H4 (cell line): ENCODE measurements at places on chromosomes 5 and 9. TPM values are rescaled to one million over a fixed set of nuclear protein-coding genes. Genes with fewer than 3 reads are reported as not detected.
A peak's percentile ranks its signal among the peaks of the same experiment; 100 is the strongest.

The C7 gene
- 1.3 and 4.0 TPM in 2 replicates for total RNA-seq

The ABO gene
- not detected in 2 replicates for total RNA-seq

The TSLP gene
- 0.99 and 1.1 TPM in 2 replicates for total RNA-seq

The KIF4B gene
- 0.02 TPM in 1 of 2 replicates, not detected in the other for total RNA-seq

The CLK4 gene
- total RNA-seq: 7.7 and 9.3 TPM in 2 replicates

- no peak for DNase-seq
Measured at GRCh38 chr5:137693307-137693950, 42.5 kb downstream of the KLHL3 start.

DNA sequence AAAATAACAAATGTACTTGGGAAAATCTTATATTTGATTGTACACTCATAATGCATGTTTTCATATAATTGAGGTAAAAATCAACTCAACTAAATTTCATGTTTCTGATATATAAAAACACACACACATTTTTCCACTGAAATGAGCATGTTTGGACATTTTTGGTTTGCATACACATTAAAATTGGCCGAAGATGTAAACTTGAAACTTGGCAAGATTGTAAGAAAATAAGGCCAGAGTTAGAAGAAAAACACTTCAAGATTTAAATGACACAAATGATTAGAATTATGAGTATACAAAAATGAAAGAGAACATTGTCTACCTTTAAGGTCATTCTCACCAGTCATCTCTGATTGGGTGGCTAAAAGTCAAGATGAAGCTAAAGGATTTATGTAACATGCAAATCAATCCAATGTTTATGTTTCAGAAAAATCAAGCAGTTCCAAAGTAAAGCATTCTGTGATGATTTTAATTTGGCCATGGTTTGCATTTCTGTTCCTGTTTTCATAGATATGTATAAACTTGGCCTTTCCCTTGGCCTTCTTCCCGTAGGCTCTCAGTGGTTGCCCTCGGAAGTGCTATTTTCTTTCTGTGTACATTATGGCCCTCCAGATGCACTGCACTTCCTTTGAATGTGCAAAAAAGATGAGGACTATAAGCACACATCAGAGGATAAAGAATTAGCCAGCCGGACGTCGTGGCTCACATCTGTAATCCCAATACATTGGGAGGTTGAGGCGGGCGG, 1105.4 kb upstream of the DMAC1 start:
- no peak for DNase-seq

DNA sequence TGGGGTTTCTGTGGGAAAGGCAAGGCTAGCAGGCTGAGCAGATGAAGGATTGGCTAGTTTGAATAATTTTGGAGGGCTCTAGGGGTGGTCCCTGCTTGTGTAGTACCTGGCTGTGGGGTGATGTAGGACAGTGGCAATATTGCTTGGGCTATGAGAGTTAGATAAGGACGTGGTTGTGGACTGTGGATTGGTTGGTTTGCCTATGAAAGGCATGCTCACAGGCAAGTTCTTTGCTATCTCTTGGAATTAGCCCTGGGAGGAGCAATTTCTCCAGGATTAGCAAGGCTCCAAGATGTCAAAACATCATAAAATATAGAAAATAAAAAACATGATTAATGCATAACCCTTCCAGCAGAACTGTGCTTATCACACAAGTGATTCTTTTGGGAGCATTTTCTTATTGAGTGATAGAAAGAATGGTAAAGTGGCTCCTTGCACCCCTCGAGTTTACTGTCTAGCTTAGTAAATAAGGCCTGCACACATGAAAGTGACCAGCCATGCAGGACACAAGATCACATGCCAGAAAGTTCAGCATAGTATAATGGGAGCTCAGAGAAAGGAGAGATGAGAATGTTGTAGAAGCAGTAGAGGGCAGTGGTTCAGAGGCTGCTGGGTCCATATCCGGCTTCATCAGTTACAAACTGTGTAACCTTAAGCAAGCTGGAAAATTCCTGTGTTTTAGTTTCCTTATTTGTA, 13.8 kb downstream of the AOPEP start:
- no peak for DNase-seq

GRCh38 chr5:55771175-55771655, 33.4 kb downstream of the DDX4 start:
- DNase-seq: no peak

GRCh38 chr5:77777281-77777892, 1.2 kb upstream of the TBCA start:
- no peak for DNase-seq

- DNase-seq: no peak
Measured at GRCh38 chr9:71778085-71778484, 9.8 kb upstream of the CEMIP2 start.

- DNase-seq: peak; percentile 57
Measured at GRCh38 chr9:129487658-129488483, 133.0 kb downstream of the C9orf50 start.

GRCh38 chr5:171639205-171639621, 146.4 kb upstream of the SMIM23 start:
- no peak for DNase-seq

DNA sequence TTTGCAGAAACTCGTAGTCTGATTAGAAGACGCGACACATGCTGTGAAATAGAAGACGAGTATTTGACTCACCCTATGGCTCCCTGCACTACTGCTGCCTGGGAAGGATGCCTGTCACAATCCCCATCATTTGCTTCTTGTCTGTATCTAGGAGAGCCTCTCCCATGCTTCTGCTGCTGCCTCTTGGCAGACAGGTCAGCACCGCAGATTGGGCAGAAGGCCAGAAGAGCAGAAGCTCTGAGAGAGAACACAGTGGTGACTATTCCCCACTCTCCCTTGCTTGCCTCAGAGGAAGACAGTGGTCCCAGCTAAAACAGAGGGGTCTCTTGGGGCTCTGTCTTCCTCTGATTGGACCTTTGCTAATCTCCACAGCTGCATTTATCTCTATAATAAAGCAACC, 84.0 kb upstream of the SMIM32 start:
- DNase-seq: peak; percentile 21

DNA sequence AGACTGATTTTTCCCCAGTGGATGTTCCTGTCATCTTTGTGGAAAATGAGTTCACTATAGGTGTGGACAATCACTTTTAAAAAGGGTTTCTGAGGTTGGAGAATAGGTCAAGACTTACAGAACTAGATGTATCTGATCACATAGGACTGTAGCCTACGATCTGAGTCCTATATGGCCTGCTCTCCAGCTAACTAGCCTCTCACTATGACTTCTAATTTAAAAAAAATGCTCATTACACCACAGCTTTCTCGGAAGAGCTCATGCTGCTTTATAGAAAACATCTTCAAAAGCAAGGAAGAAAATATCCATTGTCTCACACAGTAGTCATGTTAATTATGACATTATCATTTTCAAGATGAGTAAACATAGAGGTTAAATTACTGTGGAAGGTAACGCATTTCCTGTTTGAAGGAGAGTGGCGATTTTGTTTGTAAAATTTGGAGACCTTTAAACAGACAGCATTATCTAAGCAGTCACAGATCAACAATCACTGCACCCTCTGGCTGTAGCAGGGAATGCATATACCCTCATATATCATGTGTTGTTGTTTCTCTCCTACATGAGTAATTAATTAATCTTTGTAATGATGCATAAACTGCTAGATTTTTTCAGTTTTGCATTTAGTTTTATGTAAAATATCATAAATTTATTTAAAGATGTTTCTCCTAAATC, 573.7 kb downstream of the GABRG2 start:
- DNase-seq: no peak

DNA sequence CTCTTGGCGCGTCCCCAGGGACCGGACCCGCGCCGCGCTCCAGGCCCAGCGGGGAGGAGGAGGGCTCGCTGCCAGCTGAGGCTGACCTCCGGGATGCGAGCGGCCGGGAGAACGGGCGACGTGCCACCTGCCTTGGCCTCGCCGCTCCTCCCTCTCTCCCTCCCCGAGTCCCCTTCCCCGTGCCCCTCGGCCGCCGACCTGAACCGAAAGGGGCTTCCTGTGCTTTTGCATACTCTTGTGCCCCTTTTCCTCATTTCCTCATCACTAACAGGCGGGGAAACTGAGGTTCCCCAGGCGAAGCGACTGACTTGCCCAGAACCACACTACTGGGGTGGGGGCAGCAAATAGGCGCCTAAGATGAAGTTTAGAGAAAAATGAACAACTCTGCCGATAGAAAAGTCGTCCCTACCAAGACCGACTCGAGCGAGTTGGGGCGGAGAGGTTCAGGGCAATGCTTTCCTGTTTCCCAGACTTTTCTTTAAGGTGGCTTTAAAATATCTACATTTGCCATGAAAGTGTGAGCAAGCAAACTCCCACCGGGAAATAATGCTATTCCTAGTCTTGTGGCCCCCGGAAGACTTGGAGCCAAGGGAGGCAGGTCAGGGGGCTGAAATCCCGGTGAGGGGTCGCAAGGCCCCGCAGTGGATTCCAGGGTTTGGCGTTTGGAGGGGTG, 580 bp upstream of the DUSP1 start:
- DNase-seq: no peak

DNA sequence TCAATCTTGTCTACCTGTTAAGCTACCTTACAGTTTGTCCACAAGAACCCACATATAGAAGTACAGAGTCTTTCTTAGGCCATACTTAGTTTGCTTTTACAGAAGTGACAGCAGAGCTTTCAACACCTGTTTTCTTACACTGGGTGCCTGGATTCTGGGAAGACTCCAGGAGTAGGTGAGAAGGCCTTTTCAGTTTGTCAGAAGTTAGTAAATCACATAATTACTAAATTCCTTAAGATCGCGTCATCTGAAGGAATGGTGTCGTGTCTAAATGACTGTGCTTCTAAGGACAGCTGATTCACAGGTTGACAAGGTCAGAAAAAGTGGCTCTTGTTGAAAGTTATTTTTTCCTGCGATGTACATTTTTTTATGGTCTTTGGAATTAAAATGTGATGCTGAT, 97.0 kb upstream of the FAM120A start:
- DNase-seq: no peak
